Activated CD8-positive, alpha-beta T cell treated with anti-CD3 and anti-CD28 coated beads, Interleukin-2, amount 10 ng/mL, durations not matched to agents 7 days and 5 days (primary cell): ENCODE measurements at places on chromosomes 3 and 15.

- H3K4me3 ChIP-seq, result no peak overlapping the region
- DNase-seq, result no peak
- H3K36me3 ChIP-seq, result peaks cover 77% of the 10 kb centered on the region
- no peaks in the 10 kb centered on the region for H3K27me3 ChIP-seq
- H3K27ac ChIP-seq, result peak overlapping the region; percentile 50
- H3K4me1 ChIP-seq, result peaks cover 44% of the 10 kb centered on the region
Observed at GRCh38 chr3:63986831-63987230, 36.5 kb downstream of the PSMD6 start.

- H3K27ac ChIP-seq, result no peak overlapping the region
- H3K4me3 ChIP-seq, result no peak overlapping the region
- DNase-seq, result no peak
- no peaks in the 10 kb centered on the region for H3K36me3 ChIP-seq
- no peaks in the 10 kb centered on the region for H3K4me1 ChIP-seq
- H3K27me3 ChIP-seq, result peaks cover 2% of the 10 kb centered on the region
Observed at GRCh38 chr3:152785051-152785450, 49.9 kb upstream of the P2RY1 start.

DNA sequence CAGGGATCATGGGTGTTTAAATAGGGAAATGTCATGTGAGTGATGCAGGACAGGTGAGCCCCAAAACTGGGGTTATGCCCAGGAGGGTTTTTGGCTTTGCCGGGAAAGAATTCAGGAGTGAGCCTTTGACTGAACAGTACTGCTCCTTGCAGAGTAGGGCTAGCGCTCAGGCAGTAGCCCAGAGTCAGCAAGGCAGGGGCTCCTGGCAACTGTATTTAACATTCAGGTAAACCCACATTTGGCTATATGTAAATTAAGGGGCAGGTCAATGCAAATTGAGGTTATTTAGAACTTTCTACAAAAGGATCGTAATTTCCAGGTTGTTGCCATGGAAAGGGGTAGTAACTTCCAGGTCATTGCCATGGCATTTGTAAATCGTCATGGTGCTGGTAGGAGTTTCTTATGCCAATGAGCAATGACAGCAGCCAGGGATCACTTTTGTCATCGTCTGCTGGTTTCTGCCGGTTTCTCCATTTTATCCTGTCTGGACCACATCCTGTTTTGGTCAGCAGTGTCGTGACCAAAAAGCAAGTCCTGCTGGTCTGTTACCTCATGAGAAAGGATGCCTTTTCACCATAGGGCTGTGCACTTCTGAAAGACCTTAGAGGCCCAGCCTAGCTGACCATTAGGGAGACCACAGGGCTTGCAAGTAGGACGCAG, 24.3 kb downstream of the MTHFS start:
- H3K36me3 ChIP-seq, result peaks cover 73% of the 10 kb centered on the region
- peaks cover 19% of the 10 kb centered on the region for H3K4me1 ChIP-seq
- H3K27ac ChIP-seq, result peak overlapping the region; percentile 54

DNA sequence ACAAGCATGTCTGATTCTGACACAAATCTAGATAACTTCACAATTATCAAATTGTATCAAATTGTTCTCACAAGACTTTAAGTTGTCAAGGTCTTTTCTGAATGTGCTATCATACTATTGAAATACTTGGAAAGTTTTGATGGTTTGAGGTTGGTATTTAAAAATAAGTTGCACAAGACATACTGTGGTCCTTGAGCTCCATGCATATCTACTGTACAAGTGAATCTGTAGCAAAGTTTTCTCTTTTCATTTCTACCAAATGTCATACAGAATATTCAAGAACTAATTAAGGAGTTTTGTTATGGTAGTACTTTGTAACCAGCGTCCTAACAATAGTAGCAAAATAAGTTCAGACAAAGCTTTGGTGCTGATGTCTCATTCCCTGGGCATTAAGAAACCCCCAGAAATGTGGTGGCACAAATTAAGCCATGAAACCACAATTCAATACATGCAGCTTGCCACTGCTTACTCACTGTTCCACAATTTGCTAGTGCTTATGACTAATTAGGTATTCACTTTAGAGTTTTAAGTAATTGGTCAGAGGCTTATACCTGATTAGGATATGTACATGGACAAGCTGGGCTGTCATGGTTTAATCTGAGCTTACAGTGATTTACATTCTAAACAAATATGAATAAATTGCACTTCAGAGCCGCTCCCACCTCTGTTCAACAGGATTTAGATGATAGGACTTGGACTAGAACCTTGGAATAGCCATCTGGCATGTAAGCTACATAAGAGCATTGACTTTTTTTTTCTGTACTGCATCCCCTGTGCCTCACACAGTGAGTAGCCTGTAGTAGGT, 8.8 kb downstream of the TBC1D23 start:
- H3K4me1 ChIP-seq, result peaks cover 7% of the 10 kb centered on the region
- no peak overlapping the region for H3K27ac ChIP-seq
- H3K4me3 ChIP-seq, result no peak overlapping the region
- no peaks in the 10 kb centered on the region for H3K27me3 ChIP-seq
- DNase-seq, result no peak

- no peak for DNase-seq
- no peaks in the 10 kb centered on the region for H3K36me3 ChIP-seq
- no peaks in the 10 kb centered on the region for H3K27me3 ChIP-seq
- H3K4me3 ChIP-seq, result no peak overlapping the region
- no peak overlapping the region for H3K27ac ChIP-seq
Observed at GRCh38 chr15:63331456-63331855, 50.2 kb downstream of the CA12 start.

DNA sequence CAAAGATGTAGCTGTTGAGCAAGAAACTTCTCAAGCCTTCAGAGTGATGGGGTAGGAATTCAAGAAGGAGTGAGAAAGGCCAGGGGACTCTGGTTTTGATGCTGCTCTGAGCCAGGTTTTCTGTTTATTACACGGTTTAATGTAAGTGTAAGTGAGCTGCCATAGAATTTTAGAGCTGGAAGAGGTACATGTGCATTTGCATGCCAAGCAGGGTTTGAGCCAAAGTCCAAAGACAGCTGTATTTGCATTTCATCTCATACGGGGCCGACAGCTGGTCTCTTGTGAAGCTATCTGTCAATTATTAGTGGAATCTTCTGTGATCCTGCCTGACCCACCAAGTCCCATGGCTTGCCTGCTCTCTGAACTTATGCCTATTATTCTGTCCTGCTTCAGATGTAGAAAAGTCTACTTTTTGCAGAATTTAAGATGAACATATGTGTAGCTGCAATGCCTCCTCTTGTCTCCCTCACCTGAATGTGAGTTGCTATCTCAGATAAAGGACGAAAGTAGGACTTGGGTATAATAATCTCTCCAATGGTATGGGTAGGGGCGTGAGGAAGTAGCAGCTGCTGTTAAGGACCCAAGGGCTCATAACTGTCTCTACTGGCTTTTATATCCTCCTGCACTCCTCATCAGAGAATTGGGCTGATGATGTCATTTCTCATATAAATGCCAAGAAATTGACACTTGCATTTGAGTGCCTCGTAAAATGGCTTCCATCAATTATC, 160.0 kb downstream of the SQOR start:
- H3K36me3 ChIP-seq, result no peaks in the 10 kb centered on the region
- no peak overlapping the region for H3K4me3 ChIP-seq
- peaks cover 13% of the 10 kb centered on the region for H3K27me3 ChIP-seq
- DNase-seq, result no peak
- no peaks in the 10 kb centered on the region for H3K4me1 ChIP-seq
